AG08396 (cell line): ENCODE measurements at places on chromosomes 2 and 18.

DNA sequence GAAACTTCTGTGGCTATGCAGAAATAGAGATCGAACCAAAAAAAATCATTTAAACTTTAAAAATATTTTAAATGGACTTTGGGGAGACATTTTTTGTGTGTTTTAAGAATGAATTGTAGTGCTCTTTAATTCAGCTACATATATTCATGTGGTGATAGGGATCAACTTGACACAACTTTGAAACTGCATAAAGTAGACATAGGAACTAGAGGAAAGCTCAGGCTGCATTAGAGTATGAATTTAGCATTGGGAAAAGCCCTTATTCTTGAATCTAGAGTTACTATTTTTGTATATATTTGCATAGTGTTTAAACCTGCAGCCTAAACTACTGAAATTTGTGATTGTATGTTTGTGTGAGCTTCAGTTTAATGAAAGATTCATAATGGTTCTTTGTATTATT is 78.3 kb downstream of the SLC39A10 start:
- DNase-seq: no peak

DNA sequence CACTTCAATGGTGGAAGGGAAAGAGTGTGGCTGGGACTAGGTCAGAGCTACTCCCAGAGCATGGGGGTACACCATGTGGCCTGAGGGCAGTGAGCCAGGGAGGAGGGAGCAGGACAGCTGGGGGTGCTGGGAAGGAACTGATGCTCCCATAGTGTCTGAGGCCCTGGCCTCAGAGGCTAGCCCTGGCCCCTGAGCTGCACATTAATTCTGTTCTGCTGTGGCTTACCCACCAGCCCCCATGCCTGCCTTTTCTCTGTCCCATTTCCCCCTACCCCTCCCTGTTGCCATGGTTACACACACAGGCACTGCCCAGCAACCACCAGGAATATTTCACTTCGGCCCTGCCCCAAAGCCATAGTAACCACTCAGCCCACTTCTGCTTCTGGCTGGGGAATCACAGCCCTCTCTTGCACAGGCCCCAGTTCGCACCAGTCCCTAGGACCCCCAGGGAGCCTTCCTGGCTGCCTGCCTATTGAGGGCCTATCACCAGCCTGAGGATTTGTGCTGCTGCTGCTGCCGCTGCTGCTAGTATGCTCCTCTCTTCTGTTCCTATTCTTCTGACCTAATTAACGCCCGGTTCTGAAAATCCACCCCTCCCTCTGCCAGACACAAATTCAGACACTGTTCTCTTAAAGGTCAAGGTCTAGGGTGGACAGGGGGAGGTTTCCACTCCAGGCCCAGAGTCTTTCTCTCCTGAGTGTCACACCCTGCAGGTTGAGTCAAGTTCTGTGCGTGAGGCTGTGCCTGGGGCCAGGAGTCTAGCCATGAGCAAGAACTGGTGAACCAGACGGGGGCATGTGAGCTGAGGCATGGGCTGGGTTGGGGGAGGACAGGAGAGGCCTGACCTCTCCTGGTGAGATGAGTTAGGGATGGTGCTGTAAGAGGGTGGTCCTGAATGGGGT is 87.1 kb upstream of the MCFD2 start:
- peak; percentile 51 for DNase-seq

- DNase-seq: no peak
Measured at GRCh38 chr18:7742224-7742623, 175.1 kb downstream of the PTPRM start.

DNA sequence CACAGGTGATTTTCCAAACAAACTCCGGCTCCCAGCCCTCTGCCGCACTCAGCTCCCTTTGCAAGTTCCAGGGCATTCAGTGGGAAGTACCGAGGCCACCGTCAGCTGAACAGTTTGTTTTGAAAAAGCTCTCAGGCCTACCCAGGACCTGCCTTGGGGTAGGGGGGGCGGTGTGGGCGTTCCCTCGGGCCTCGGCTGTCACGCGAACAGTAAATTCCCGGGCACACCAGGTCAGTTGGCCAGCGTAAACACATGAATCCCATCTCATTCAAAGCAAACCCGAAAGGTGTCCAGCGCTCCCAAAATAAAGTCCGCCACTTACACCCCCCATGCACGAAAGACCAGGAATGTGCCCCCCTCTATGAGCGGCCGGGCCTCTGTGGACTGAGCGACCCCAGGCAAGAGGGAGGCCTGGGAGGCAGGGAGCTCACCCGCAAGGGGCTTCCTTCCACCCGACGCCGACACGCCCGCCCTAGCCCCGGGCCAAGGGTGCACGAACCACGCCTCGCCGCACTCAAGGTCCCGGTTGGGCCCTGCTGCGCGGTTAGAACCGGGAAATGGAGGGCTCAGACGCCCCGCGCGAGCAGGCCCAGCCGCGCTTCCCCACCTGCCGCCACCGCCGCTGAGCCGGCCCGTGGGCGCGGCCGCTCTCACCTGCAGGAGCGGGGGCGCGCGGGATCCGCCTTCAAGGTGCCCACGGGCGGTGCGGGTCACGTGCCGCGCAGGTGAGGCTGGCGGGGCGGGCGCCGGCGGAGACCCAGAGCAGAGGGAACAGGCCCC is at the start of gene WDSUB1:
Gene WDSUB1 (minus strand): TSS at position 775 of the 780 bp plus-strand sequence. CDS start 3,634 bp downstream, outside the sequence.
- DNase-seq: peak; percentile 63

DNA sequence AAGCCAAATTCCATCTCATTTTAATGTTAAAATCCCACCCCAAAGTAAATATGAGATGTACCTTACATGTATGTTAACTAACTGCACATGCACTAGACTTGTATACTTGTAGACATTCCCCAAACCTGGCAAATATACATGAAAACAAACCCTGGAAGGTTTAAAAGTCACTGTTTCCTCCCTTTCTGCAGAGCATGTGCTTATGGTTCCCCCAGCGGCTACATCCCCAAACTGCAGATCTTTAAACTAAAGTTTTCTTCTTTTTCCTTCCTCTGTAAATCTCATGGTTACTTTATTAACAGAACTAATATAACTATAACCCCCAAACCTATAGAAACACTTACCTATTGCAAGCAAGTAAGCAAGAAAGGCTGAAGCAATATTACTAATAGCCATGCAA is 731.5 kb downstream of the LRP1B start:
- DNase-seq: no peak

DNA sequence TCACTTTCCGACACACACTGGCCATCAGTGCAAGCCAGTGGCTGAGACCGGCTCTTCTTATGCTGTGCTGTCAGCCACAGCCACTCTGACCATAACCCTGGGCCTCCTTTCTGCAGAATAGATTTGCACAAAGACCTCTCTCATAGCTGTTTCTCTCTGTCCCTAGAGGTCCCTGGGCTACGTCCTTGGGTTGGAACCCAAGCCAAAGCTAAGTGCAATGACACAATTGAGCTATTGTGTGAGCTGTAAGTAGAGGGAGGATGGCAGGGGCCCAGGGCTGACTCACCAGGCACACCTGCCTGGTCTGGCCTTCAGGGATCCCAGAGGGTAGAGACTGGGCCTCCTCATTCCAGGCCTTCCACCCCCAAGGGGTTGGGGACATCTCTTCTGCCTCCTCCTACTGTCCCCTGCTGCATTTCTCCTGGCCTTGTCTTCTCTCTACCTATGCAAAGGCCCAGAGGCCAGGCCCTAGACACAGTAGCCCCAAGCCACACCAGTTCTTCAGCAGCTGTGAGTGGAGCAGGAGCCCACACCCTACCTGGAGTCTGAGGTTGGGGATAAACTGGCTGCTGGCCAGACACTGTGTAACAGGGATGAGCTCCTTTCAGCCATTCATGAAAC is 174.6 kb downstream of the NCK2 start:
- DNase-seq: no peak

GRCh38 chr18:35397976-35398375 is 20.8 kb upstream of the ZNF396 start:
- DNase-seq: no peak

- no peak for DNase-seq
Measured at GRCh38 chr2:14776216-14776615, 143.7 kb downstream of the LRATD1 start.

DNA sequence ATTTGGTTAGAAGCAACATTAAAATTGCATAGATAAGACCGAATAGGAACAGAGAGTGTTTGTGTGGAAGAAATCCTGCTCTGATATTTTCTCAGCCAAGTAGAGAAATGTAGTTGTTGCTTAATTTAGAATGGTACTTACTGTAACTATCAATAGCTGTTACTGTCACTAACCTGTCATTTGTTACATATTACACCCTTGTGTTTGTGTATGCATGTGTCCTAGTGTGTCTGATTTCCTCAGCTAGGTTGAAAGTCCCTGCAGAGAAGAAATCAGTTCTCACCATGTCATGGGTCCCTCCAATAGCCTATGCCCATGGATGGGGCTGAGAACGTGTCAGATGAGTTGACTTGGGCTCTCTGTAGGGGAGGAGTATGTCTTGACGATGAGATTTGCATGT is 94.4 kb downstream of the SPTBN1 start:
- DNase-seq: no peak

- peak; percentile 62 for DNase-seq
Measured at GRCh38 chr2:159807183-159808031, 9.4 kb upstream of the CD302 start.

DNA sequence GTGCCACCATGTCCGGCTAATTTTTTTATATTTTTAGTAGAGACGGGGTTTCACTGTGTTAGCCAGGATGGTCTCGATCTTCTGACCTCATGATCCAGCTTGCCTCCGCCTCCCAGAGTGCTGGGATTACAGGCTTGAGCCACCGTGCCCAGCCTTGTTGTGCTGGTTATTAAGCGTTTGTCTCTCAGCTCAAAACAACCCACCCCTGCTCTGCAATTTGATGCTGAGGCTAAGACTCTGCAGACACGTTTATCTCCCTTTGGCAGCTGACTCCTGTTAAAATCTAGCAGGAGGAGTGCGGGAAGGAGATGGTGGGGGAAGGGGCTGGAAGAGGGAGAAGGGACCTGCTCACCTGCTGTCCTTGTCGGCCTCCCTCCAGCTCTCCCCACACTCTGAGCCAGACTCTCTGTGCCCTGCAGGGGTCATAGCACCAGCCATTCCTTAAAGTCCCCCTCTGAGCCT is 29.9 kb upstream of the IMPA2 start:
- no peak for DNase-seq

- peak; percentile 14 for DNase-seq
Measured at GRCh38 chr2:71379086-71379485, 47.5 kb downstream of the ZNF638 start.

DNA sequence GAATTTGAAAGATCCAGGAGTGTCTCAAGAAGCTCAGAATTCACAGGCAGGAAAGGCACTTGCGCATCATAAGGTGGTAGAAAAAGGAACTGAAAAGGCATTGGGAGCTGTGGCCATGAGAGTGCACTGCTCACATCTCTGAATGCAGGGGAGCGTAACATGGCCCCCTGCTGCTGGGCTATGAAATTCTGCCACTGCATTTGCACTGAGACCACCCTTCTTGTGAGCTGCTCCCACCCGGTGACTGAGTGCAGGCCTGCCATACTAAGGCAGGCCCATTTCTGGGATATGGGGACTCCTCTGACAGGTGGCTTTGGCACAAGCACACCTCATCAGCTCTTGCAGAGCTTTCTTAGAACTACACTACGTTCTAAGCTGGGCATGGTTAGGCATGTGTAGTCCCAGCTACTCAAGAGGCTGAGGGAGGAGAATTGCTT is 25.3 kb upstream of the STARD7 start:
- no peak for DNase-seq

- DNase-seq: peak; percentile 72
Measured at GRCh38 chr2:173652767-173653431, 298.2 kb downstream of the CDCA7 start.

DNA sequence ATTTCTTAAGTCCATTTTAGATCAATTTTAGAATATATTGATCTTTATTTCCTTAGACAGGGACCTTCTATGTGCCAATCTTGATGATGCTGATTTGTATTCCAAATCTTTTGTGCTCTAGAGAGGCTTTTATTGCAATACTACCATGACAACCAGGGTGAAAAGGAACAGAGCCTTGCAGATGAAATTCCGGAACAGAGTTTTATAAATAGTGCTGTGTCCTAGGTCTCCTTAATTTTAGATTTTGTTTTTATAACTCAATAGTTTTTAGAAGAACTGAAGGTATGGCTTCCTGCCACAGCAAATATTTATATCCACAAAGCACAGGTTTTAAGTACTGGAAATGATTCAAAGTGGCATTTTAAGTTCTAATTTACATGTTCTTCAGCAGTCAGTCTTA is 160.2 kb downstream of the PMAIP1 start:
- DNase-seq: no peak
